ENCODE measurements at places on chromosomes 11 and 22.

- no peak for DNase-seq
Observed at GRCh38 chr11:8231979-8232378, 31.7 kb downstream of the LMO1 start.

DNA sequence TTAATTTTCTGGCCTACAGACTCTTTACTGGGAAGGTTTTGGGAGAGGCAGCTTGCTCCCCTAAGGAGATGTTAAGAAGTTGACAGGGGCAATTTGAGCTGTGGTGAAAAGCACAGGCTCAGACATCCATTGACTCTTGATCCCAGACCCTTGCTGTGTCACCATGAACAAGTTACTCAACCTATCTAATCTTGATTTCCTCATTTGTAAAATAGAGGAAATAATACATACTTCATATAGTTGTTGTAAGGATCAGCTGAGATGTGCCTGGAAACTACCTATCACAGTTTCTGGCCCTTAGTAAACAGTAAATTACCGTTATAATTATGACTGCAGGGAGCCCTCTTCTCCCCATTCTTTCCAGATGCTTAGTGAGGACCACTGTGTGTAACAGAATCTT lies 16.6 kb upstream of the SCGB1D4 start:
- no peak for DNase-seq

GRCh38 chr22:45227645-45228400 lies 12.9 kb downstream of the KIAA0930 start:
- no peak for DNase-seq

- DNase-seq, result no peak
Observed at GRCh38 chr11:61637277-61637676, 42.9 kb upstream of the DAGLA start.

GRCh38 chr11:107598225-107599139 lies 7.5 kb downstream of the ELMOD1 start:
- no peak for DNase-seq

Data from NT2/D1 (cell line).